Stimulated activated CD4-positive, alpha-beta T cell treated with anti-CD3 and anti-CD28 coated beads, Interleukin-12 subunit alpha, Interleukin-12 subunit beta, amount 100 ng/mL, for 24 hours (primary cell): ENCODE measurements at places on chromosomes 7 and 10.

GRCh38 chr10:122548407-122549085 is 12.0 kb upstream of the DMBT1 start:
- DNase-seq: no peak

DNA sequence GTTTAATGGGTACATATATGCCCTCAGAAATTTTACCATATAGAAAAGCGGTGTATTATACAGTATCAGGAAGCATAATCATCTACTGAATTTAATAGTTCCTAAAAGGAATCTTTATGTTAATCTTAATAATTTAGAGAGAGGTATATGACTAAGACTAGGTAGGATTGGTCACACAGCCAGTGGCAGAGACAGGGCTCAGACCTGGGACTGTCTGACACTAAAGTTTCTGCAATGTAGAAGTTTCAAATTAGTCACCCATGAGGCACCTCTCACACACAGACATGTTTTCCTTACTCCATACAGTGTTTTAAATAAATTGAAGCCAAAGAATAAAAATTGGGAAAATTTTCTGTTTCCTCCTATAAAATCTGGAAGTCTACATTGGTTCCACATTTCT is 72.8 kb upstream of the ADRA2A start:
- DNase-seq: no peak

- no peak for DNase-seq
Observed at GRCh38 chr10:116049158-116049973, 223.6 kb downstream of the GFRA1 start.

DNA sequence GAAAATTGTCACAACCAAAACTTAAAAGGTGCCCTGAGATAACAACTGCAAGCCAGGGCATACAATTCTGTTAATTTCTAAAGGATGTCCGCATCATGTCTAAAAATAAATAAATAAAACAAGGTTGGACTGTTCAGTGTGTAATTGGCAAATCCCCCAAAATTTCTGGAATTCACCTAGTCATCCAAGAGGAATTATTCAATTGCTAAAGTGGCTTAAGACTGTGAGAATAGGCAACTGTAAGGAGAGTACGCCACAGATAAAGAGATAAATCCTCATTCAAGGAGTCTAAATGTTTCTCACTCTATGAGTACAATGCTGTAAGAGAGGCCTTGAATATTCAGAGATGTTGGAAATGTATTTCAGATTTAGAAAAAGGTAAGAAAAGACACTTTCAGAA is 37.2 kb downstream of the PIK3AP1 start:
- DNase-seq: no peak

DNA sequence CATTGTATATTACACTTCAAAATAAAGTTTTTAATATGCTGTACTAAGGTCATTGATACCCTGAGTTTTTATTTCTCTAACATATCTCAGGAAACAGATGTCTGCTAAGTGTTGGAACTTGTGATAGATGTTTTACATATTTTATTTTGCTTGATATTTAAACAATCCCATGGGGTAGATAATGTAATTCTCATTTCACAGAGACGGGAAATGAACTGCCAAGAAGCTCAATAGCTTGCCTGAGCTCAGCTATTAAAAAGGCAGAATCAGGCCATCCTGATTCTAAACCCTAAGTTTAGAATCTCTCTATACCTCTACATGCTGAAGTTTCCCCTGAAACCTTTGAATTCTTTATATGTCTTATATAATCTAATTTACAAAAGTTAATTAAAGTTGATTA is 126.3 kb downstream of the LRRC18 start:
- DNase-seq: no peak

- no peak for DNase-seq
Observed at GRCh38 chr10:20443094-20443493, 454.0 kb downstream of the NEBL start.

GRCh38 chr7:49398236-49398635 is 375.2 kb upstream of the VWC2 start:
- DNase-seq: no peak

- DNase-seq: no peak
Observed at GRCh38 chr7:121574109-121574508, 178.0 kb upstream of the FAM3C start.

- DNase-seq: no peak
Observed at GRCh38 chr7:18962031-18962430, 155.4 kb downstream of the TWIST1 start.

- DNase-seq: no peak
Observed at GRCh38 chr10:131979336-131979735, 2.4 kb downstream of the BNIP3 start.

GRCh38 chr7:118312051-118312450 is 87.5 kb downstream of the ANKRD7 start:
- no peak for DNase-seq

DNA sequence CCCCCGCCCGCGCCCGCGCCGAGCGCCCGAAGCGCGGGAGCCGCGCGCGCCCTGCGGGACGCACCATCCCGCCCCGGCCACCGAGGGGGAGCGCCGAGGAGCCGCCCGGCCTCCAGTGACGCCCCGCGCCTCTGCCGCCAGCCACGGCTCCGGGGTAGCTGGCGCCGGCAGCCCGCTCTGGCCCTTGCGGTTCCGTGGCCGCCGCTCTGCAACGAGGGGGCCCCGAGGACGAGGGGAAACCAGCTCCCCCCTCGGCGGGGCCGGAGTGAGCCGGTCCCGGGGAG is at the start of gene PAXIP1:
TSS of gene PAXIP1 (minus strand) at position 33 of the 284 bp plus-strand sequence. CDS start 195 bp downstream, outside the sequence.
- peak; percentile 48 for DNase-seq

- DNase-seq: no peak
Observed at GRCh38 chr7:31775556-31775955, 88.5 kb downstream of the PPP1R17 start.

- no peak for DNase-seq
Observed at GRCh38 chr10:16570731-16571130, 49.1 kb upstream of the C1QL3 start.

GRCh38 chr7:342681-343216 is 52.8 kb downstream of the FOXL3 start:
- no peak for DNase-seq

- DNase-seq: no peak
Observed at GRCh38 chr10:11609492-11610093, 1.9 kb downstream of the USP6NL start.

DNA sequence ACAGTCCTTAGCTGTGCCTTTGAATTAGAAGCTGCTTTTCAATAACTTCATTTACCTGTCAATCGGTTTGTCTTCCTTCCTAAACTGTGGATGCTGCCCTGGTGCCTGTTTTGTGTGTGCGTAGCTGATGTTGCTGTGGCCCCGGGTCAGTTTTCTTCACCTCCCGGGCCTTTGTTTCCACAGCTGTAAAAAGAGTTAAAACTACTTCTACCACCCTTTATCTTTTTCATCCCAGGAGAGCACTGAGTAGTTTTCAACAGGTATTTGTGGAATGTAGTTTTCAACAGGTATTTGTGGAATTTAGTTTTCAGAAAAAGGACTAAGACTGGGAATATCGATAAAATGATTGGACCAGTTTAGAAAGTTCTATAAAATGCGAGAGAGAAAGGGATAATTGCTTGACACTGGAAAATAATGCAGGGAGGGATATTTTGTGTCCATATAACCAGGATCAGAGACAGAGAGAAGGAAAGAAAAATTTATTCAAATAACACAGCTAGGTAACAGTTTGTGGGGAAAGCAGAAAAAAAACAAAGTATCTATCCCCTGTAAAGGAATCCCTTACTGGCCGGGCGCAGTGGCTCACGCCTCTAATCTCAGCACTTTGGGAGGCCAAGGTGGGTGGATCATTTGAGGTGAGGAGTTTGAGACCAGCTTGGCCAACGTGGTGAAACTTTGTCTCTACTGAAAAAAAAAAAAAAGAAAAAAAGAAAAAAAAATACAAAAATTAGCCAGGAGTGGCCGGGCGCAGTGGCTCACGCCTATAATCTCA is 15.9 kb upstream of the IGF2BP3 start:
- DNase-seq: no peak

DNA sequence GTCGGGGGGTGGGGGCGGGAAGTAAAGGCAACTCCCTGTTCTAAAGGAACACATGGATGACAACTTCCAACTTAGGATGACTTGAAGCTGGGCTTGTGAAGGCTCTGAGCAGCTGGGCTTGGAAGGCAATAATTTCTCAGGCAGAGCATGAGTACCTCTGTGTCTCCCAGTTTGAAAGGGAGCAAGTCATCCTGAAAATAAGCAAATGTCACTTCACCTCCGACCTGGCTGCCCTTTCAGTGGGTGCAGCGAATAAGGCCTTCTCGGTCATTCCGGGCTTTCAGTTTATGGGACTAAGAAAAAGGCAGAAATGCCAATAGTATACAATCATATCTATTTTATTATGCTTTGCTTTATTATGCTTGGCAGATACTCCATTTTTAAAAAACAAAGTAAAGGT is 15.3 kb upstream of the ADAMTS14 start:
- no peak for DNase-seq

GRCh38 chr10:100748231-100749058 is 3.1 kb downstream of the PAX2 start:
- DNase-seq: no peak

- DNase-seq: no peak
Observed at GRCh38 chr10:126001576-126001975, 105.2 kb downstream of the FANK1 start.

- DNase-seq: no peak
Observed at GRCh38 chr7:103702454-103702853, 256.4 kb upstream of the SLC26A5 start.

GRCh38 chr7:70673778-70674570 is 458.0 kb upstream of the GALNT17 start:
- DNase-seq: no peak

GRCh38 chr7:43460733-43461348 is 122.1 kb upstream of the STK17A start:
- no peak for DNase-seq

DNA sequence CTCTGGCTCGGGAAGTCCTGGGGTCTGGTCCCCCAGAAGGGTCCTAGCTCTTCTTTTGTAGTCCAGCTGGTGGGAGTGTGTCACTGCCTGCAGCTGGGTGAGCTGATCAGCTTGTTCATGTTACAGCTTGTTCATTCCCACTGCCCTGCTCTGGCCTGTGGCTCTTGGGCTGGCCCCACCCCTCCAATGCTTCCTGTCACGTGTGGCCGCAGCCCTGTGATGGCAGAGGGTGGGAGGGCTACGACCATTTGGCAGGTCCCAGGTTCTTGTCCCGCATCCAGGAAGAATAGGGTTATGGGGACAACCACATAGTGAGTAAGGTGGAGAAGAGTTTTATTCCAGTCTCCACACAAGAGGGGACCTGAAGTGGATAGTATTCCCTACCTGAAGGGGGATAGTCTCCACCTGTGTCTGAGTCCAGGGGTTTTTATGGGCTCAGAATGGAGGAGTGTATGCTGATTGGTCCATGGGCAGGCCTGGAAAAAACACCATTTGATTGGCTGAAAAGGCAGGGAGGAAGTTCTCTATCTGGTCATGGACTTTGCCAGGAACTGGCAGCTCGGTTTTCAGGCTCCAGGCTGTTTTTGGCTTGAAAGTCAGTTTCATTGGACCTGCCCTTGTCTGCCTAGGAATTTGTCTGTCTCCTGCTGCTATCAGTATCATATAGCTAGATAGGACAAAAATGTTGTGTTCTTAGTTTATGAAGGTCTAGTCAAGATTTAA is 13.1 kb downstream of the SDHAF3 start:
- no peak for DNase-seq

- no peak for DNase-seq
Observed at GRCh38 chr7:105002-105401, 87.4 kb upstream of the FAM20C start.

GRCh38 chr7:148894591-148894990 is 10.5 kb upstream of the EZH2 start:
- DNase-seq: no peak

DNA sequence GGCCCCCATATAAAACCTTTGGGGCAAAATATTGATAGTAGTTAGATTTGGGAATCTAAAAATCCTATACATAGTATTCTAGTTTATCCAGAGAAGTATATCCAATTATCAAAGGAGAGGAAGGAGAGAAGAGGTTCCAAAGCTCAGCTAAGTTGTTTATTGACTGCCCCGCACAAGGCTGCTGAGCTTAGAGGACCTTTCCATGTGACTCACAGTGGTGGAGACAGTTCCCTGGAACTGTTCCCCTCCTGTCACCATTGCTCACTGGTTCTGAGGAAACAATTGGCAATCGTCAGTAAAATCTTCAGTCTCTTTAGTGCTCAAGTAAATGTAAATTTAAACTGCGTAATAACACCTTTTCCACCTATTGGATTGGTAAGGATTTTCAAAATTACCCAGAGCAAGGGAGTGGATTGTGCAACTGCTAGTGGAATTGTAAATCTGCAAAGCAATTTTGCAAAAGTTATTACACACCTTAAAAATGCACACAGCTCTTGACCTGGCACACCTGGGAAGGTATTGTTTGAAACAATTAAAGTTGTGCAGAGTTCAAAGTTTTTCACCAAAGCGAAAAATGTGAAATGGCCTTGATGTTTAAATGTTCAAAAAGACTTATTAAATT is 63.1 kb downstream of the EEPD1 start:
- DNase-seq: no peak

GRCh38 chr7:39741942-39742623 is 118.7 kb downstream of the RALA start:
- peak; percentile 39 for DNase-seq

- DNase-seq: no peak
Observed at GRCh38 chr10:15393139-15393825, 22.2 kb upstream of the FAM171A1 start.

DNA sequence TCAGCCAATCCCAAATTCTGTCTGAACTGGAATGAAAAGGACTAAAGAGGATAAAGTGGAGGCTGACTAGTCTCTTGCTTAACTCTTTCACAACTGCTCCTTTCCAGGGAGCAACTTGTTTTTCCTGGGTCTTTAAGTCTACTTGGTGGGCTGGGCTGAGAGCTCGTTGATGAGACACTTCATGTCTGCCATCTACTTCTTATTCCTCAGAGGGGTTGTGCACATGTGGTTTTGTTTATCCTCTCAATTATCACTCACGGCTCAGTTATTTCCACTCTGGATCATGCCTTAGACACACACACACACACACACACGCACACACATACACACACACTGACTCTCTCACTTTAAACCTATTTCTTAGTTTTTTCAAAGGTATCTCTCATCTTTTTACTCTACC is 298.6 kb upstream of the MTPN start:
- no peak for DNase-seq

DNA sequence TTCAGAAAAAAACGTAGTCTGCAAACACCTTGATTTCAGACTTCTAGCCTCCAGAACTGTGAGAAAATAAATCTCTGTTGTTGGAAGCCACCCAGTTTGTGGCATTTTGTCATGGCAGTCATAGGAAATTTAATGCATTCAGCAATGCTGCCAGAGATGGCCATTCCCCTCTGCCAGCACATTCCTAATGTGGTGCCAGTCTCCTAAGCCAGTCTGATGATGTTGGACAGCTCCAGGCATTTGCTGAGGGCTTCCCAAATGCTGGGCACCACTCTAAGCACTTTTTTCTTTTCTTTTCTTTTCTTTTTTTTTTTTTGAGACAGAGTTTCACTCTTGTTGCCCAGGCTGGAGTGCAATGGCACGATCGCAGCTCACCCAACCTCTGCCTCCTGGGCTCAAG is 666.7 kb upstream of the C7orf33 start:
- DNase-seq: no peak
